ENCODE measurements at places on chromosomes 5 and 9.

DNA sequence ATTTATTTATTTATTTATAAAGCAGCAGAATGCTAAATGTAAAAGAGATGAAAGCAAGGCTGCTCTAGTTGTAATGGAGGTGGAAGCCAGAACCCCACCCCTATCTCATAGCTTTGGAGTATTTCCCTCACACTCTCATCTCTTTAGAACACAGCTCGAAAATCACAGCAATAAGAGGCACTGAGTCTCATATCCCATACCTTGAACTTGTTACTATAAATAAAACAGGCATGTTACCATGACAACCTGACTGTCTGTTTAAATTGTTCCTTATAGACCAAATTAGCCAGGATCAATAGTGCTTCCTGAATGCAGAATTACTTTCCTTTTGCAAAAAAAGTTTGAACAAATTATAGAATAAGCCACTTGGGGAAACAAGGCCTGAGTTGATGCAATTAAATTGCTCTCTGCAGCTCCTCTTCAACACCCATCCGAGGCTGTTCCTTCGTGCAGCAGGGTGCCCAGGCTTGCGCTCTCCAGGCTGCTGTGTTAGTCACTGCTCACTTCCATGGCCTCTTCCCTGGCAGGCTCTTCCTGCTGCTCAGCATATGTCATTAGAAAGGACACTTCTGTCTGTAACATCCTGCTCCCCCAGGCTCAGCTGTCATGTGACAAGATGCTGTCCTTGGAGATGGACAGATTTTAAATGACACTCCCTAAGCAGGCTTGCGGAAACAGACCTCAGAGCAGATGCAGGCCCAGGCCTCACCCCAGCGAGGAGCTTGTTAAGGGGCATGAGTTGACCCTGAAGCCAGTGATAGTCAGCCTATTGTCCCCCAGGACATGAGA lies 120.2 kb downstream of the CARTPT start:
- peak; percentile 11 for DNase-seq

DNA sequence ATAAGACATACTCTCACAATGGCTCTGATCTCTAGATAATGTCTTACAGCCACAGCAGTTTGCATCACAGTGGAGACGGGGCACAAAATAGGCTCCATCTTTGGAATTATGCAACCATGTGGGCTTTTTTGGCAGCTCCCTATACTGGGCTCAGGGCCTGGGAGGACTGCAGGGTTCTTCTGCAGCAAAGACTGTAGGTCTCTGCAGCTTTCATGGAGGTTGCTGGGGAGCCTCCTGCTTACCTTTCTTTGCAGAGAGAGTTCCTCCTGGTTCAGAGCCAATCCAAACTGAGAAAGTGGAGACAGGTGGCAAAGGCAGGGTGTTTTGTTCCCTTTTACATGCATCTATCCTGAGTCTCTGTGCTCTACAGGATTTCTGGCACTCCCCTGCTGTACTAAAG lies 558.0 kb downstream of the TLR4 start:
- no peak for DNase-seq

GRCh38 chr5:68067976-68068603 lies 147.5 kb upstream of the PIK3R1 start:
- no peak for DNase-seq

GRCh38 chr5:16863469-16863946 lies 72.6 kb downstream of the MYO10 start:
- no peak for DNase-seq

- no peak for DNase-seq
Measured at GRCh38 chr5:145076040-145076439, 759.1 kb downstream of the PRELID2 start.

DNA sequence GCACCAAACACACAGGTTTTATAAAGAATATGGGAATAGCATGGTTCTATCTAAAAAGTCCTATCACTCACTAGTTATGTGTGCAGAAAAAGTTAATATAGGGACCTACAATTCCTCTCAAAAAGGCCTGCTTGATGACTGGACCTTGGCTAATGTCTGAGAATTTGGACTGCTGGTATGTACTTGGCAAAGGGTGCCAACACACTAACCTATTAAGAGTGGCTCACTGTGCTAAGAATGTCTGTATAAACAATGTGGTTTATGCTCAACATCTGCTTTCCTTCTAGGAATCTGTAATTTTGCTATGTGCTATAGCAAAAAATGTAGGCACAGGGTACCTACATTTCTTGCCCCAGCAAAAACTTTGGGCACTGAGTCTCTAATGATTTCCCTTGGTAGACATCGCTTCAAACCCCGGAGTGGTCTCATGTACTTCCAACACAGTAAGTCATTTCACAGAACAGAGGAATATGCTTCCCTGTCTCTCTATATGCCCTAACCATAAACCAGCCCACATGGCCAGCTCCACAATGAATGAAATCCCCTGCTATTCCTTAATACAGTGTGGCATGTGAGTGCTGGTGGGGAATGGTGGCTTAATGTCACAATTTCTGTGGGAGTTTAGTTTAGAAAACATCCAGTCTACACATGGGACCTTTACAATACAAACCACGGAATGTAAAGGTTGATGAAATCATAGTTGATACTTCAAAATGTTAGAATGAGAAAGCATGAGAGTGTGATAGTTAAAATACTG lies 101.7 kb downstream of the UBAP2 start:
- no peak for DNase-seq

DNA sequence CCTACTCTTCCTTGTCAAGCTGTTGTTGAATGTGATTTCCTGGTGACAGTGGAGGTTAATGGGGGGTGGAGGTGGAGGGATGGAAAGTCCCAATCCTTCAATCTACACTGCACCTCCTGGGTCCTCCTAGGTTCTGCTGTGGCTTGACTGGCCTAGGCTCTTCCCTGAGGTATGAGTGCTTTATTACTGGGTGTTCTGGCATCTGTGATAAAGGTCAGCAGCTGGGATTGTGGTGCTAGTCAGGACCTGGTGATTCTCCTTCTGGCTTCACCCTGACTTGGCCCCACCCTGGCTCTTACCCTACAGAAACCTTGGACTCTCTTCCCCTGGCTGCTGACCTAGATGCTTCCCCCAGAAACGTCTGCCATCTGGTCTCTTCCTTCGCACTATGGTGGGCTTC lies 194.3 kb downstream of the ARHGEF28 start:
- no peak for DNase-seq

GRCh38 chr9:8679371-8679822 lies 879.8 kb upstream of the DMAC1 start:
- DNase-seq: no peak

- DNase-seq: no peak
Measured at GRCh38 chr5:106545325-106545724, 1125.4 kb downstream of the EFNA5 start.

- DNase-seq: no peak
Measured at GRCh38 chr9:84542554-84542953, 127.0 kb upstream of the NTRK2 start.
